Osteocyte (in vitro differentiated cells): ENCODE measurements at places on chromosomes 1 and 21.
A peak's percentile ranks its signal among the peaks of the same experiment; 100 is the strongest.

GRCh38 chr21:14435423-14435822, 52.5 kb upstream of the HSPA13 start:
- DNase-seq: no peak

- no peak for DNase-seq
These were observed 359.8 kb upstream of the KAZN start for GRCh38 chr1:14238472-14239307.

DNA sequence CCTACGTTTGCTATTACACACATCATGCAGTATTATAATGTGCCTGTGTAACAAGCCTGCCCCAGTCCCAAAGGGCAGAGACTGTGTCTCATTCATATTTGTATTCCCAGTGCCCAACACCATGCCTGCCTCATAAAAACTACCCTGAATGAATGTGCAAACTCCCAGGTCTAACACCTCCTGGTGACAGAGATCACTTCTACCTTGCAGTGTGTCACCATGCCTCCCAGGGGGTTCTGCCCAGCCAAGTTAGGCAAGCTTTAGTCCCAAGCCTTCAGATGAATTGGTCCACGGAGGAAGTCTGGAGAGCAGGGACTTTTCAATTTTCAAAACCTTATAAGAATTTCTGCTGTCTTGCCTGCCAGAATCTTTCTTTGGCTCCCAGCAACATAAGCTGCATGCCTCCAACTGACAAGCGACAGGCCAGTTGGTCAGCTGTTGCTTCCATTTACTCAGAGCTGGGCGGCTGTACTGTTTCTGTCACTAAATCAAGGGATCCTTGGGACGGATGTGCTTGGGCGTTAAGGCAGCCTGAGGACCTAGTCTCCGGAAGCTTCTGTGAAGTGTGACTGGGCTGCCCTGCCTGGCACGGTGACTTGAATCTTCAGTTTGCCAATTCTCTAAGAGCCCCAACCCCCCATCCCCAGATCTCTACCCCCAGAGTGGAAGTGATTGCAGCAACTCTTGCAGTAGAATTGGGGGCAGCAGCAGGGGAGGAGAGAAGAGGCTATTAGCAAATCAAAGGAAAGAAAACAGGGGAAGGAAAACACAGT, 1.2 kb downstream of the RXRG start:
- DNase-seq: no peak

DNA sequence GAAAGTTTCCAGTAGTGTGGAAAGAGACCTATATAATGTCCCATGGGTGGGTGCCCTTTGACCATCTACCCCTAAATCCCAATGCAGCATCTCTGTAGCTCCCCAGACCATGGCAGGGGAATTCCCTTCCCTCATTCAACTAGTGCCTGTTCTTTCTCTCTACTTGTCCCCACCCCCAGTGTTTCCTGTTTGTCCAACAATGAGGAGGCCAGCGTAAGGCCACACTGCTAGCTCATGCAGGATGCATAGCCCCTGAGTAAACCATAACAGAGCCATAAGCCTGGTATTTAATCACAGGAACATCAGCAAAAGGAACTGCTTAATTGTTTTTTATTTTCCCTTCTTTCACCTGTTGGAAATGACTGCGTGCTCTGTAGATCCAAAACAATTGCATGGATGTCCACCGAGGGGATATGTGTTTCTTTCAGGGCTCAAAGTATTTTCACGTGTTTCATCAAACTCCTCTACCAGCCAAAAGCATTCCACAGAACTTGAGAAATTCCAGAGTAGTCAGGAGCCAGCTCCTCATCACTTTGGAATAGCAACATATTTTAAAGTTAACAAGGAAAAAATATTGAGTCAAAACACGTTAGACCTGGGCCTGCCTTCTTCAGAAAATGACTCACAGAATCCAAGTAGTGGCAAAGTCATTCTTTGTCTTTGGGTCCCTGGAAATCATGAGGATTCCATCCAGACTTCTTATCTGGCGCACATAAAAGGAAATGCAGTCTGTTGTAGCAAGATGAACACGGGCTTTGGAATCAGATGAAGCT, 162.5 kb upstream of the SGIP1 start:
- no peak for DNase-seq

DNA sequence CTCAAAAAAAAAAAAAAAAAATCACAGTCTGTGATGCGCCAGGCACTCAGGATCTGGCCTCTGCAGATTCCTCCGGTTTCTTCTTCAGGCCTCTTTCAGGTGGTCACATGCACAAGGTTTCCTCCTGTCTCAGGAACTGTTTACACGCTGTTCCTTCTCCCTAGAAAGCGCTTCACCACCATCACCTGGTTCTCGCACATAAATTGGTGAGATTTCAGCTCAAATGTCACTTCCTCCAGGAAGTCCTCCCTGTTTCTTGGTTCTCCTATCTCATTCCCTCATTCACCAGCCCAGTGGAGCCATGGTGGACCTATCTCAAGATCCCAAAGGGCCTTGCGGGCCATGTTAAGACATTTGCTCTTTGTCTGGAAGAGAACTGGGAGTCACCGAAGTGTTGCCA, 26.7 kb downstream of the HMGN2 start:
- no peak for DNase-seq

DNA sequence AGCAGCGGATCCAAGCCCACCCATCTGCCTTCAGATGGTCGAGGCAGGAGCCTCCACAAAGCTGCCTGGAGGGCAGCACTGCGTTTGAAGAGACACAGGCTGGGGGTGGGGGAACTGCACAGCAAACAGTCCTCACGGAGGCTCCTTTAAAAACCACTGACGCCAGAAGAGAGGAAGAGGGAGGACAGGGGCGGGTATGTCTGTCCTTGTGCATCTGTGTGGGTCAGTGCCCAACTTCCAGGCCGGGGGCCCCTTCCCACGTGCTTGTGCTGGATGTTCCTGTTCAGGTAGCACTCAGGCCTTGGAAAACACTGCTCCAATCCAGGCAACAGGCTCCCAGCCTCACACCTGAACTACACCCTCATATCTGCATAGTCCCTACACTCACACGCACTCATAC, 7.7 kb downstream of the AHDC1 start:
- DNase-seq: no peak

DNA sequence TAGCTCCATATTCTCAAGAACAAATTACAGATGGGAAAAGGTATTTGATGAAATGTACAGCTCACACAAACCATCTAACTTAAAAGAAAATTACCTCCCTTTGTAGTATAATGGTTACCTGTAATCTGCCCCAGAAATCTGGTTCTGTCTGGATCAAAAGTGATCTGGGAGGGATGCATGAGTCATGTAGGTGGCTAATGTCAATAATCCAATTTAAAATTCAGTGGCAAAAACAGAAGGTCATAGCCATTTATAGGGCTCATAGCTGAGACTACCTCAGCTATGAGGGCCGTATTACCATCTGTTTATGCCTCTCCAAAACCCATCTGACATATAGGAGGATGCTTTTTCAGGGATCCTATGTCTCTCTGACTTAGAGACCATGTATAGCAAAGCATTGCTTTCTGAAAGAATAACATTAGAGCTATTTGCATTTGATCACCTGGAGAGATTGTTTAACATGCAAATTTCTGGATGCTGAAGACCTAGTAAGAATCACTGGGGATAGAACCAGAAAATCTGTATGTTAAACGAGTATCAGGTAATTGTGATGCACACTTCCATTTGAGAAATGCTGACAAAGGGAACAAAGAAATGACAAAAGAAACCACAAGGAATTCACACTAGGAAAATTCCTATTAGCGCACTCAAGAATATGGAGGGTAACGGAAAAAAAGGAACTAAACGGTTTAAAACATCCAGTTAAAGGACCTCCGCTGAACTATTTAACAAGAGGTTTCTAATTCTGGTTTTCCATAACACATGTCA, 17.6 kb downstream of the PAXBP1 start:
- no peak for DNase-seq

GRCh38 chr1:184650177-184650866, 104.3 kb downstream of the EDEM3 start:
- DNase-seq: peak; percentile 44

DNA sequence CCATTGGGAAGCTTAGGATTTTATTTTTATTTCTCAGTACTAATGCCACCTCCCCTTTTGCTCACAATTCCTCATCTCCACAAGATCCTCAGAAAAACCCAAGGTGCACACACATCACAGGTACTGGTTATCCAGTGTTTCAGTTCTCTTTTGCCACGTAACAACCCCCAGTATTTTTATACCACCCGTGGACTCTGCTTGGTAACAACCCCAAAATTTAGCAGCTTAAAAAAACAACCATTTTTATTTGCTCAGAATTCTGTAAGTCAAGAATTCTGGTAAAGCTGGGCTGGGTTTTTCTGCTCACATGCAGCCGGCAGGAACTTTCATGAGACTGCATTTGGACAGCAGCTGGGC, 180.0 kb downstream of the KAZN start:
- DNase-seq: no peak

DNA sequence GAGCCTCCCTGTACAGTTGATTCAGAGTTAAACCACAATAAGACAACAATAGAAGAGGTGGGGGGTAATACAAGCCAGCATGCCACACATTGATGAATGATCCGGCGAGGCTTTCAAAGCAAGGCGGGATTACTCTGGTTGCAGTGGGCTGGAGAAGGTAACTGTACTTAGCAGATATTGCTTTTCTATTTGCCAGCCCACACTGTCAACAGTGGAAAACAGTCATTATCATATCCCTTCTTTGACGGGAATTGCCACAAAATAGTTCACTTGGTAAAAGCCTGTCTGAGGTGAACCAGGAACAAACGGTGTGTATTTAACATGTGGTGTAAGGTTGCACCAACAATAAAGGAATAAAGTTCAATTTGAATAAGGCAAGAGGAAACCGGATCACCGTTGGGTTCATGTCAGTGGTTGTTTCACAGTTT, 5.8 kb upstream of the KCNJ15 start:
- no peak for DNase-seq

DNA sequence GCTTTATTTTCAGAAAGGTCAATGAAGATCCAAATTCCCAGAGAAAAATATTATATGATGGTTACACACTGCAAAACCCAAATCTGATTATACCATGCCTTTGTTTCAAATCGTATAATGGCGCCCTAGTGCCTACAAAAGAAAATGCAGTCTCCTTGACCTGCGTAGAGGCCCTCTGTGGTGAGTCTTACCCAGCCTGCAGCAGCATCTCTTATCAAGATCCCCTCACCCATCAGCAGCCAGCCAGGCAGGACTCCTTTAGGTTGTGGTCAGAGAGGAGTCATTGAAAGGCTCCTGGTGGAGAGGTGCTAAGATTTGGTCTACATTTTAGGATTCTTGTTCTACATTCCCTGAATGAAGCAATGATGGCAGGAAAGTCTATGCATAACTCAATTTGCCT, 23.7 kb upstream of the DAB1 start:
- DNase-seq: no peak
